CD8-positive, alpha-beta memory T cell (primary cell): ENCODE measurements at places on chromosomes 1 and 21.
A peak's percentile ranks its signal among the peaks of the same experiment; 100 is the strongest.

GRCh38 chr21:29238967-29239290, 59.8 kb upstream of the BACH1 start:
- no peak for DNase-seq
- no peak overlapping the region for H3K27ac ChIP-seq
- H3K4me1 ChIP-seq = no peaks in the 10 kb centered on the region
- no peaks in the 10 kb centered on the region for H3K36me3 ChIP-seq

GRCh38 chr1:13930151-13930550, 230.2 kb downstream of the PRDM2 start:
- no peaks in the 10 kb centered on the region for H3K4me1 ChIP-seq
- H3K27me3 ChIP-seq = no peaks in the 10 kb centered on the region
- H3K27ac ChIP-seq = no peak overlapping the region
- H3K4me3 ChIP-seq = no peak overlapping the region

GRCh38 chr1:22133247-22133930, 9.5 kb downstream of the WNT4 start:
- no peak for DNase-seq
- no peaks in the 10 kb centered on the region for H3K36me3 ChIP-seq
- peaks cover 4% of the 10 kb centered on the region for H3K27me3 ChIP-seq
- H3K4me3 ChIP-seq = no peak overlapping the region
- H3K27ac ChIP-seq = no peak overlapping the region
- H3K4me1 ChIP-seq = no peaks in the 10 kb centered on the region

DNA sequence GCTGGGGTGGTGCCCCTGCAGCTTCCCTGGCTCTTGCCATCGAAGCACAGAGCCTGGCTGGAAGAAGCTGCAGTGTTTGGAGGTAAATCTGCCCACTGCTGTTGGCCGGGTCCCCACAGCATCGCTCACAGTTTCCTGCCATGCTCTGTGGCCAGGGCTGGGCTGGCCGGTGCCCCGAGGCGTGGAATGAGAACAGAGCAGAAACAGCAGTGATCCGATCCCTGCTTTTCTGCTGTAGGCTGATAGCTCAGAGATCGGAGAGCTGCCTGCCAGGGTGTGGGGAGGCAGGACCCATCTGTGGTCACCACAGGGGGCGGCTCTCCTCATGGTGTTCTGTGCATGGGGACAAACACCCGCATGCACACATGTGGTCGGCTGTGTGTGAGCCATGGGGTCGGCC, 11.5 kb downstream of the SLC45A1 start:
- DNase-seq = no peak
- H3K36me3 ChIP-seq = no peaks in the 10 kb centered on the region
- no peaks in the 10 kb centered on the region for H3K27me3 ChIP-seq
- H3K27ac ChIP-seq = no peak overlapping the region
- H3K4me3 ChIP-seq = no peak overlapping the region

- H3K27ac ChIP-seq = peak within 1 kb of the TSS; percentile 75
- DNase-seq = peak; percentile 41
- H3K4me3 ChIP-seq = peak within 1 kb of the TSS; percentile 61
- H3K27me3 ChIP-seq = no peaks in the 10 kb centered on the region
Measured at GRCh38 chr1:38005195-38006007, at the start of gene FHL3. TSS of gene FHL3 (minus strand) at chr1:38005514. CDS start at chr1:37999412, 6,102 bp downstream.

DNA sequence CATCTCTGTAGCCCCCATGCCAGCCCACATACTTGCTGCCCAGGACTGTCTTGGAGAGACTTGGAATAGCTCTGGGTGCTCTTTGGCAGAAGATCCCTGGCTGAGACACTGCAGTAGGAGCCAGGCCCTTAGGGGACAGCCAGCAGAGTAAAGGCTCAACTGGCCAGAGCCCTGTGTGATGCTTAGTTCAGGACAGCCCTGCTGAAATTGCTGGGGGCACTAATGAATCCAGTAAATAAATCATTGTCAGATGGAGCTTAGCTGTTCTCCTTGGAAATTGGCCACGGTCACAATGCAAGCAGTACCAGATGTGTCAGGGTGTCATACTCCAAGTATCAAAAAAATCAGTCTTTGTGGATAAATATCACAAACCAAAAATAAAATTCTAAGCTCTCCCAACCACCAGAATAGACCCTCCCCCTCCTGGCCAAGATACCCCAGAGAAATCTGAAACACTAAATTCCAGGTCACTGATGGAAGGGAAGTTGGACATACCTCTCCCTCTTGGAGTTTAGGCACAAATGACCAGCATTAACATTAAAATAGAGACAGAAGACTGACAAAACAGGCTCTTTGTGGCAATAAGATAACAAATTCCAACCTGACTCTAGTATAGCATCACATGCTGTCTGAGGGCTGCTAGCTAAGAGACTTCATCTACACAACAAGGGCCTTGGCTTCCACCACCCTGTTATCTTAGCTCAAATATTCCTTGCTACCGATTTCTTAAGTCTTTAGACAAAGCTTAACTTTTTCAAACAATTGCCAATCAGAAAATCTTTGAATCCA, 83.2 kb upstream of the DNAH14 start:
- DNase-seq = no peak
- no peaks in the 10 kb centered on the region for H3K36me3 ChIP-seq
- no peaks in the 10 kb centered on the region for H3K4me1 ChIP-seq
- no peaks in the 10 kb centered on the region for H3K27me3 ChIP-seq

GRCh38 chr1:152866321-152866720, 6.5 kb downstream of the LCE7A start:
- no peak overlapping the region for H3K4me3 ChIP-seq
- H3K36me3 ChIP-seq = no peaks in the 10 kb centered on the region
- H3K27ac ChIP-seq = no peak overlapping the region

GRCh38 chr1:153355445-153356071, 2.1 kb upstream of the S100A9 start:
- H3K27me3 ChIP-seq = no peaks in the 10 kb centered on the region
- no peaks in the 10 kb centered on the region for H3K36me3 ChIP-seq
- H3K4me1 ChIP-seq = peaks cover 13% of the 10 kb centered on the region
- H3K4me3 ChIP-seq = no peak overlapping the region
- H3K27ac ChIP-seq = no peak overlapping the region
- no peak for DNase-seq

GRCh38 chr1:241356519-241357365, at the start of gene RGS7:
TSS of gene RGS7 (minus strand) at chr1:241357205.
- H3K4me3 ChIP-seq = no peak within 1 kb of the TSS
- no peak for DNase-seq
- H3K27ac ChIP-seq = no peak within 1 kb of the TSS
- H3K4me1 ChIP-seq = no peaks in the 10 kb centered on the region

DNA sequence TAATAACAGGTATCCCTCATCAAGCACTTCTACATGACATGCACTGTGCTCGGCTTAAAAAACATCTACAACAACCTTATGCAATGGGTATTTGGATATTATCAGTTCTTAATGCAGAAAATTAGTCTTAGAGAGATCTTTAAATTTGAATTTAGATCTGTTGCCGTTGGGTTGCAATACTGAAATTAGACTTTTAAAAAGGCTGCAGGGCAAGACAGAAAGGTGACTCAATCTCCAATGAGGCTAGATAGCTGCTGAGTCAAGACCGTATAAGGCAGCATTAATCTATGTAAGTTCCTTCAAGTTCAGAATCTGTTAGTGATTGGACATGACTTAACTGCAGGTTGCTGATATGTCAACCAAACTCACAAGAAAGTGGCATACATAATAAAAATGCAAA, 37.3 kb downstream of the OLFM3 start:
- DNase-seq = no peak
- H3K27ac ChIP-seq = no peak overlapping the region
- H3K27me3 ChIP-seq = no peaks in the 10 kb centered on the region
- no peaks in the 10 kb centered on the region for H3K36me3 ChIP-seq
- no peak overlapping the region for H3K4me3 ChIP-seq

- H3K36me3 ChIP-seq = no peaks in the 10 kb centered on the region
- H3K4me3 ChIP-seq = no peak overlapping the region
- H3K27me3 ChIP-seq = no peaks in the 10 kb centered on the region
Measured at GRCh38 chr1:19762175-19762779, 37.4 kb downstream of the TMCO4 start.

DNA sequence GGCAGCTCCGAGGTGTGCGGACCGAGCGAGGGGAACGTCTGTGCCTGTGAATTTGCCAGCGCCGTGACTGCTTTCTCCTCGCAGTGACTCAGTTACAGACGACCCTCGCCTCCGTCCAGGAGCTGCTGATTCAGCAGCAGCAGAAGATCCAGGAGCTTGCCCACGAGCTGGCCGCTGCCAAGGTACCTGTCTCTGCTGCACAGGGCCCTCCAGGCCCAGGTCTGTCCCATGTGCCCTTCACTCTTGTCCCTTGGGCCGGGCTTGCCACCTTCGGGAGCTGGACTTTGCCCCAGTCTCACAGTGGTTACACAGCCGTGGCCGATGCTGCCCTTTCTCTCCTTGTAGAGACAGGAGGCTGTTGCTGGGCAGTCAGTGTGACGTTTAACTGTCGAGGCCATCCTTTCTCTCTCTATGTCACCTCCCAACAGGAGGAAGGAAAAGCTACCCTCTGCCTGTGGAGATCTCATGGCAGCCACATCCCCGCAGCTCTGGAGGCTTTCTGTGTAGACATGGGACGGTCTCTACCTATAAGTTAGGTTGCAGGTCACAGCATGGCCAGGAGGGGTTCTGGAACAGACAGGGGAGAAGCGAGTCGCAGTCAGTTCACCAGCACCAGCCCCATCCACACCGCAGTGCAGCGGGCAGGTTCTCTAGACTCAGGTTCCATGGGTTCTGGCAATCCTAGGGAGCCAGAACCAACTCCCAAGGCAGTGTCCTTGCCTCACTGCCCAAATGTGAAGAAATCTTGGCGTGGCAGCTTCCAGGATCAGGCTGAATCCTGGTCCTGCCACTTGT, 149.7 kb downstream of the PEX14 start:
- no peaks in the 10 kb centered on the region for H3K27me3 ChIP-seq
- no peaks in the 10 kb centered on the region for H3K36me3 ChIP-seq
- no peak overlapping the region for H3K4me3 ChIP-seq
- no peaks in the 10 kb centered on the region for H3K4me1 ChIP-seq
- H3K27ac ChIP-seq = no peak overlapping the region

- H3K27ac ChIP-seq = no peak overlapping the region
- peak; percentile 23 for DNase-seq
- H3K27me3 ChIP-seq = no peaks in the 10 kb centered on the region
- peaks cover 9% of the 10 kb centered on the region for H3K4me1 ChIP-seq
- peaks cover 7% of the 10 kb centered on the region for H3K36me3 ChIP-seq
Measured at GRCh38 chr1:181044449-181044966, 10.7 kb downstream of the MR1 start.

- H3K27me3 ChIP-seq = no peaks in the 10 kb centered on the region
- no peaks in the 10 kb centered on the region for H3K4me1 ChIP-seq
- H3K27ac ChIP-seq = no peak overlapping the region
- no peaks in the 10 kb centered on the region for H3K36me3 ChIP-seq
- H3K4me3 ChIP-seq = no peak overlapping the region
- DNase-seq = no peak
Measured at GRCh38 chr1:240486611-240487010, 125.3 kb downstream of the GREM2 start.

DNA sequence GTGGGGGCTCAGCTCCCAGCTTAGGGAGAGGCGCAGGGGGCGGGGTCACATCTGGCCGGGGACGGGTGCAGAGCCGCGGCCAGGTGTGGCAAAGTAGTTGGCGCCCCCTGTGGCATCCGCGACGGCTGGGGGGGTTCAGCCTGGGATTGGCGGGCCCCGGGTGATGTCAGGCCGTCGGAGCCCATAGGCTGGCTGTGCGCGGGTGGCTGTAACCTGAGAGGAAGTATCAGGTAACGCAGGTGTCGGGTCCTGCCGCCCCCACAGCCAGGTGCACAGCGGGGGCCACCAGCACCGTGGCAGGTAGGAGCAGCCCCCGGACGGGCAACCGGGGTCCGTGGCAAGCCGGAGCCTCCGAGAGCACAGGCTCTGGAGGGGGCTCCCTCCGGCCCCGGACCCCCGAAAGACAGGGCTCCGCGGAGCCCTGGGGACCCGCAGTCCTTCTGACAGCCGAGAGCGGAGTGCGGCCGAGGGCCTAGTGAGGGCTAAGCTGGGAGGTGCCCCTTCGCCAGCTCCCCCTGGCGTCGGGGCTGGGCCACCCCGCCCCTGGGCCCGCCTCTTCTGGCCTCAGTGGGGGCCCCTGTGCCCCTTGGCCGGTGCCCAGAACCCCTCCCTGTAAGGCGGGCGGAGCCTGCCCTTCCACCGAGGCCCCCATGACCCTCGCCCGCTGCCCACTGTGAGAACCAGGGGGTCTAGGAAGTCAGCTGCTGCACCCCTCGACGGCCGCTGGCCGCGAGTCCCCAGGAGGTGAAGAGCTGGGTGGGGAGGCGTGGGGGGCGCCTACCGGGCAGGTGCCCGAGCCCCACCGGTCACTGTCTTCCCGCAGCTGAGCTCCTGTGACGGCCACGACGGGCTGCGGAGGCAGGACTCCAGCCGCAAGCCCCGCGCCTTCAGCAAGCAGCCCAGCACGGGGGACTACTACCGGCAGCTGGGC, 17.9 kb downstream of the TNFRSF25 start:
- peaks cover 29% of the 10 kb centered on the region for H3K27me3 ChIP-seq
- no peak overlapping the region for H3K27ac ChIP-seq
- DNase-seq = peak; percentile 56

DNA sequence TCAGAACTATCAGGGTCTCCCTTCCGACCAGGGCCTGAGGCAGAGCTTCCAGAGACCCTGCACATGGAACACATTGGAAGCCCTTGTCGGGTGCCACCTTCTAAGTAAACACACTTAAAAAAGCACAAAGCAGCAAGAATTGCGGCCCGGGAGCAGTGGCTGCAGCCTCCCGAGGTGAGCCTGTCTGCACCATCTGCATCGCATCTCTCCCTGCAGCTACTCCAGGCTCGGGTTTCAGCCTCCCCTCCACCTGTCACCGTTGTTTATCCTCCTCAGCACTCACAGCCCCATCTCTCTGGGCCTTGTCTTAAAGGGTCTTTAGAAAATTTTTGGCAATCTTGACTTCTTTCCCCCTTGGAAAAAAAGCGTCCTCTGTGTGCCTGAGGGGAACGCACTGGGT, 95.1 kb upstream of the ARHGEF16 start:
- no peaks in the 10 kb centered on the region for H3K4me1 ChIP-seq
- no peak overlapping the region for H3K27ac ChIP-seq
- no peaks in the 10 kb centered on the region for H3K36me3 ChIP-seq
- no peak overlapping the region for H3K4me3 ChIP-seq

DNA sequence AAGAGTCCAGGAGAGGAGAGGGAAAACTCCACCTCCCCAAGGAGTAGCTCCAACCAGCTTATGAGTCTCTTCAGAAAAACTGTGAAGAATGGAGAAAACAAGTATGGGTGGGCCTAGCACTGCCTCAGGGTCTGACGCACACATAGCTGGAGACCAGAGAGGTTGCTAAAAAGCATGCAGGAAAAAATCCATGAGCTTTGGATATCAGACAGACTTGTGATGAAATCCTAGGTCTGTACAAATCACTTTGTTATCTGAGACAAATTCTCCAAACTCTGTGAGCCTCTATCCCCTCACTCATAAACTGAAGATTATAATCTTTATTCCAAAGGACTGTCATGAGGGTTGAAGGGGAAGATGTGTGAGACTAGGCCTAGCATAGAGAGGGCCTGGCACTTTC, 141.5 kb upstream of the FGGY start:
- H3K4me3 ChIP-seq = no peak overlapping the region
- H3K4me1 ChIP-seq = peaks cover 10% of the 10 kb centered on the region
- no peaks in the 10 kb centered on the region for H3K36me3 ChIP-seq
- DNase-seq = no peak
